Fibroblast of skin of left quadriceps (primary cell): ENCODE measurements at places on chromosomes 7 and 10.
A peak's percentile ranks its signal among the peaks of the same experiment; 100 is the strongest.

DNA sequence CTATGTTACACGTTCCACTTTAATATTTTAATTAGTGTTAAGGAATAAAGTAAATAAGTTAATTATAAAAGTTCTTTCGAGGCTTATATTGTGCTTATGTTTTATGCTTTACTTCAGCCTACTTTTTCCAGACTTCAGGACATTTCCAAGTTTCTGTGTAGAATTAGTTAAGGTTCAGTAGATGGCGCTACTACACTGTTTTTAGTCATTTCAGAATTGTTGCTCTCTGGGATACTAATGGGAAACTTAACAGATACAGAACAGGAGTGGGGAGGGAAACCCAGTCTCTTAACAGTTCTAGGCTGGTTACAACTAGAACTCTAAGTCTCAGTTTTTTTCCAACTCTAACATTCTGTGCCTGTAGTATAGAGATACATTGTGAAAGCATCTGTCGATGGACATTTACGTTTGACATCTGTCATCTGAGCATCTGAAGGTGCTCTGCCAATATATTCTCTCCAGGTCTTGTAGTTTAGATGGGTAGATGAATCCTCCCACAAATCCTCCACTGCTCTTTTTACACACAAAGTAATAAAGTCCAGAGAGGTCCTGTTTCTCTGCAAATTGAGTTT is 56.8 kb upstream of the FAM171A1 start:
- DNase-seq = peak; percentile 36

DNA sequence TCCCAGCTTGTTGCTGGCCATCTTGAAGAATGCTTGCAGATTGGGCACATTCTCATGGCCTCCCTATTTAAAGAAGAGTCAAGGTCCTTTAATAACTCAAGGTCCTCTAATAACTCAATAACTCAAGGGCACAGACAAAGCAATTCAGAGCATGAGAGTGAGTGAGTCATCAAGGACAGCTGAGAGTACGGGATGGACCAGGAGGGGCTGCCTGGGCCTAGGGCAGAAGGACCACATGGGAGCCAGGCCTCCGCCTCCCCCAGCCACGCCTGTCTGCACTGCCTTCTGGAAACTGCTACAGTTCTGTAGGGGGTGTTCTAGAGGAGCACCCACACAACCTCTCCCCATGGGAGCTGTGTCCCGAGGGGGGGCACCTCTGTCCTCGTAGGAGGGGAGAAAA is 48.9 kb downstream of the ZNF503 start:
- no peak for DNase-seq

GRCh38 chr7:105759670-105760550 is 116.5 kb downstream of the ATXN7L1 start:
- peak; percentile 45 for DNase-seq

DNA sequence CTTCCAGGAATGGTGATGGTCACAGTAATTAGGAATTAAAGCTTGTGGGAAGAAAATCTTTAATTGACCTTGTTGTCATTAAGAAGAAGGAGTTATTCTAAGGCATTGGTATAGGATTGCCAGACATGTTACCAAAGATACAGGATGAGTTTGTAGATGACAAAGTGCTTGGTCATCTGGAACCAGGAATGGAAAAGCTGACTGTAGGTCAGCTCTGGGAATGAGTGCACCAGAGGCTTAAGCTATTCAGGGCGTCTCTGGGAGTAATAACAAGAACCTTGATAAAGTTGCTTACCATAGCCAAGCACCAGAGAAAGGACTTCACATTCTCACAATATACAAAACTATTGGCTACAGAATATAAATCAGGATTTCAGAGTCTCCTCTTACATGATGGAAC is 89.0 kb downstream of the PHTF2 start:
- no peak for DNase-seq

DNA sequence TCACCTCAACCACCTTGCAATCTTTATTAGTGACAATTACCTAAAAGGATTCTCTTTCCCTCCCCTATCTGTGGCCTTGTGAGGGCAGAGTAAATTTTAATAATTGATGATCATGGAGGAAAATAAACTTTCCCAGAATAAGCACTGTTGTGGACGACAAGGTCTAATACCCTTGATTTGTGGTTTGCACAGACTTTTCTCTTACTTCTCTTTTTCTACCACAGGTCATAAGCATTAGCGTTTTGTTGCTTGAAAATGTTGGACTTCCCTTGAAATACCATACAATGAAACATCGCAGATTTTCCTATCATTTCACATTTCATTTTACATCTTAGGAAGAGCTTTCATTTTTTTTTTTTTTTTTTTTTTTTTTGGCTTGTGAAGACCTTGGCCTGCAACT is 188.1 kb upstream of the TMEM72 start:
- DNase-seq = no peak
